ENCODE measurements at places on chromosomes 6 and 20. TPM values are rescaled to one million over a fixed set of nuclear protein-coding genes. Genes with fewer than 3 reads are reported as not detected.

CAGE1 gene
- 0.04 TPM for total RNA-seq

DNA sequence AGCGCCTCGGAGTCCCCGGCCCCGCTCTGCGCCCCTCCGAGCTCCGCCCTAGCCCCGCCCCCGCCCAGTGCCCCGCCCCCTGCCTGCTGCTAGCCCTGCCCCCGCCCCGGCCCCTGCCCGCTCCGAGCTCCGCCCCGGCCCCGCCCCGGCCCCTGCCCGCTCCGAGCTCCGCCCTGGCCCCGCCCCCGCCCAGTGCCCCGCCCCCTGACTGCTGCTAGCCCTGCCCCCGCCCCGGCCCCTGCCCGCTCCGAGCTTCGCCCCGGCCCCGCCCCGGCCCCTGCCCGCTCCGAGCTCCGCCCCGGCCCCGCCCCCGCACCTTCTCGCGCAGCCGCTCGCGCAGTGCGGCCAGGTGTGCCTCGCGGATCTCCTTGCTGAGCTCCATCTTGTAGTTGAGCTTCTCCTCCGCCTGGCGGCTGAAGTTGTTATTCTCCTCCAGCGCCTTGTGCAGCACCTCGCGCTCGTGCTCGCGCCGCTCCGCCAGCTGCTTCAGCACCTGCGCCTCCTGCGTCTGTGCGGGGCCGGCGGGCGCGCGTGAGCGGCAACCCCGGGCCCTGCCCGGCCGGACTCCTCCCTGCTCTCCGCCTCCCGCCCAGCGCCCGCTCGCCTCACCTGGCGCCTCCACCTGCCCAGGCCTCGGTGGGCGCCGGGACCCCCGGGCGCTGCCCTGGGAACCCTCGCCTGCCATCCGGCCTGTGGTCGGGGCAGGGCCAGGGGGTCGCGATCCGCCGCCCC is 11.3 kb downstream of the STMN3 start:
- H3K36me3 ChIP-seq, result no peaks in the 10 kb centered on the region
- H3K27ac ChIP-seq, result no peak overlapping the region
- H3K27me3 ChIP-seq, result no peaks in the 10 kb centered on the region
- peak overlapping the region; percentile 30 for H3K4me3 ChIP-seq
- peak; percentile 86 for DNase-seq

GRCh38 chr6:151551223-151551857 is 57.5 kb downstream of the CCDC170 start:
- DNase-seq, result no peak
- H3K4me1 ChIP-seq, result no peaks in the 10 kb centered on the region
- no peaks in the 10 kb centered on the region for H3K27me3 ChIP-seq
- no peaks in the 10 kb centered on the region for H3K36me3 ChIP-seq
- H3K4me3 ChIP-seq, result no peak overlapping the region
- no peak overlapping the region for H3K27ac ChIP-seq

GRCh38 chr20:41367956-41368355 is 1.3 kb upstream of the EMILIN3 start:
- peaks cover 24% of the 10 kb centered on the region for H3K4me1 ChIP-seq
- no peak for DNase-seq
- H3K36me3 ChIP-seq, result peaks cover 13% of the 10 kb centered on the region
- H3K27ac ChIP-seq, result no peak overlapping the region
- H3K4me3 ChIP-seq, result no peak overlapping the region

ARG1 gene
- total RNA-seq, result 0.27 TPM

GRCh38 chr6:82248273-82248735 is 760 bp upstream of the IBTK start:
- H3K27me3 ChIP-seq, result no peaks in the 10 kb centered on the region
- peak; percentile 28 for DNase-seq
- H3K36me3 ChIP-seq, result peaks cover 1% of the 10 kb centered on the region
- peaks cover 15% of the 10 kb centered on the region for H3K4me1 ChIP-seq
- H3K4me3 ChIP-seq, result peak overlapping the region; percentile 93

DNA sequence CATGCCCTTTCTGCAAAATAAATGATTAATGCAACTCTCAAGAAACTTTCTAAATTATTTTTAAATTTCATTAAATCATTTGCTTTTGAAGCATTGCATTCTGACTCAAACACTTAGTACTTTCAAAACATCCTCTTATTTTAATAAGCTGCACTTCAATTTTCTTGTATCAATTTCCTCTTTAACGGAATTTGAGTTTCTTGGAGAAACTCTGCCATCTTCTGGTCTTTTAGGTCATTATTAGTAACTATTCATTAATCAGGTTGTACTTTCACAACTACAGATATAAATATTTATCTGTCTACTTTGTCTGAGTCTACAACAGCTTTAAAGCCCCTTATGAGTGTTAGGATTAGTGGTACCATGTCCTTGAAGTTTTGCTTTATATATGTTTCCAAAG is 30.2 kb downstream of the TMX4 start:
- DNase-seq, result peak; percentile 10
- peaks cover 3% of the 10 kb centered on the region for H3K36me3 ChIP-seq
- H3K27me3 ChIP-seq, result no peaks in the 10 kb centered on the region
- H3K4me1 ChIP-seq, result no peaks in the 10 kb centered on the region

GRCh38 chr20:42392442-42392841 is 774.3 kb upstream of the CHD6 start:
- H3K4me3 ChIP-seq, result no peak overlapping the region
- no peaks in the 10 kb centered on the region for H3K27me3 ChIP-seq
- H3K27ac ChIP-seq, result peak overlapping the region; percentile 51
- peak; percentile 83 for DNase-seq
- H3K36me3 ChIP-seq, result no peaks in the 10 kb centered on the region
- H3K4me1 ChIP-seq, result no peaks in the 10 kb centered on the region

DNA sequence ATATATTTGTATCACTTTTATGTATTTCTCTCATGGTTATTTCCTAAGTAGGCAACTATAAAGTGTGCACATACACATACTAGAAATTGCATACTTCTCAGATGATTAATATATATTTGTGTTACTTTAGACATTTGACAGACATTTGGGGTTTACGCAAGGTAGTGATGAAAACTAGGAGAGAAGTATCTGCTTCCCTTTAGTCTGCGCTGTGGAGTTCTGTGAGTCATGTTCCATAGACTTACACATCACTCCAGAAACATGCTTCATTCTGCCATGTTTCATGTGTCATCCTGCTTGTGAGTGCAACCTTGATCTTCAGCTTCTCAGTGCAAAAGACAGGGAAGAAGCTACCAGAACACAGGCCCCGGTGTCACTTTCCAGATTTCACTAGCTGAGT is 200.7 kb upstream of the BMP2 start:
- no peaks in the 10 kb centered on the region for H3K27me3 ChIP-seq
- H3K4me1 ChIP-seq, result no peaks in the 10 kb centered on the region
- DNase-seq, result no peak
- H3K36me3 ChIP-seq, result no peaks in the 10 kb centered on the region
- no peak overlapping the region for H3K27ac ChIP-seq

- peaks cover 28% of the 10 kb centered on the region for H3K36me3 ChIP-seq
- H3K27me3 ChIP-seq, result no peaks in the 10 kb centered on the region
- no peak for DNase-seq
- H3K27ac ChIP-seq, result no peak overlapping the region
- no peaks in the 10 kb centered on the region for H3K4me1 ChIP-seq
Measured at GRCh38 chr6:28118217-28118616, 6.2 kb upstream of the ZSCAN16 start.

BCAS4 gene
- total RNA-seq, result 4.0 TPM

TSHZ2 gene
- total RNA-seq, result 11.9 TPM

SNAI1 gene
- total RNA-seq, result 3.8 TPM

ZNF292 gene
- total RNA-seq, result 32.9 TPM

IRF4 gene
- total RNA-seq, result 1.8 TPM

DNA sequence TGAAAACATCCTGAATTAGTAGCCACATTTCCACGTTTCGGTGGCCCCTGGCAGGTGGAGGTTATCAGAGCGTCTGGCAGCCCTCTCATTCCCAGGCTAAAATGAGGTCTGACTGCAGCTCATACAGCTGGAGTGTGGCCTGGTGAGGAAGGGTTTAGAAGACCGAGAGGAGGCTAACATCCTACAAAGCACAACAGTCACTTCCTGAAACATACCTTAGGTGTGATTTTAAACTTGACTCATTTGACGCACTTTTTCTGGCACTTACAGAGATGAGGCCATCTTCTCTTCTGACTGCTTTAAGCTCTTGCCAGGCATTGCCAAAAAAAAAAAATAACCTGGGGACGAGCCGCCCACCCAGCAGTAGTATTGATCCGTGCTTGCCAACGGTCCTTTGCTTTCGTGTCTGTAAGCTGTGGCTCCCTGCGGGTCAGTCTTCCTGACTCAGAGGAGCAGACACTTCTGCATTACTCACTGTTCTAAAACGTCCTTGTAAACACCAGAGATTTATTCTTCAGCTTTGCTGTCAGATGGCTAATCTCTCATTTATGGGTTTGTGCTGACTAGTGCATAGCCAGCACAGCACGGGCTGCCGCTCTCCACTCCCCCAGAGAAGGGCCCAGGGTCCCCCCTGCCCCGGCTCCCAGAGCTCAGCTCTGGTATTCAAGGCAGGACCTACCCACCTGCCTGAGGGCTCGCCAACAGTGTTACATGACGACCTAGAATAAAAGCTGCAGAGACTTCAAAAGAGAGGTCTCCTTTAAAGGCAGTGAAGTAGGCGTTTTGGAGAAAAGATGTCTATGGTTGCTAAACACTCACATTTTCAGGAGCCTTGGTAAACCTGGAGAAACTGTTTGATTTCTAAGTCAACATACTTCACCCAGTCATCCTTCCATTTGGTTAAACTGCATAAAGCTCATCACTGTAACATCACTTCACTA is 78.5 kb upstream of the FRMD1 start:
- H3K4me1 ChIP-seq, result peaks cover 25% of the 10 kb centered on the region
- DNase-seq, result peak; percentile 50
- H3K27me3 ChIP-seq, result peaks cover 17% of the 10 kb centered on the region
- H3K4me3 ChIP-seq, result no peak overlapping the region
- H3K36me3 ChIP-seq, result no peaks in the 10 kb centered on the region

DNA sequence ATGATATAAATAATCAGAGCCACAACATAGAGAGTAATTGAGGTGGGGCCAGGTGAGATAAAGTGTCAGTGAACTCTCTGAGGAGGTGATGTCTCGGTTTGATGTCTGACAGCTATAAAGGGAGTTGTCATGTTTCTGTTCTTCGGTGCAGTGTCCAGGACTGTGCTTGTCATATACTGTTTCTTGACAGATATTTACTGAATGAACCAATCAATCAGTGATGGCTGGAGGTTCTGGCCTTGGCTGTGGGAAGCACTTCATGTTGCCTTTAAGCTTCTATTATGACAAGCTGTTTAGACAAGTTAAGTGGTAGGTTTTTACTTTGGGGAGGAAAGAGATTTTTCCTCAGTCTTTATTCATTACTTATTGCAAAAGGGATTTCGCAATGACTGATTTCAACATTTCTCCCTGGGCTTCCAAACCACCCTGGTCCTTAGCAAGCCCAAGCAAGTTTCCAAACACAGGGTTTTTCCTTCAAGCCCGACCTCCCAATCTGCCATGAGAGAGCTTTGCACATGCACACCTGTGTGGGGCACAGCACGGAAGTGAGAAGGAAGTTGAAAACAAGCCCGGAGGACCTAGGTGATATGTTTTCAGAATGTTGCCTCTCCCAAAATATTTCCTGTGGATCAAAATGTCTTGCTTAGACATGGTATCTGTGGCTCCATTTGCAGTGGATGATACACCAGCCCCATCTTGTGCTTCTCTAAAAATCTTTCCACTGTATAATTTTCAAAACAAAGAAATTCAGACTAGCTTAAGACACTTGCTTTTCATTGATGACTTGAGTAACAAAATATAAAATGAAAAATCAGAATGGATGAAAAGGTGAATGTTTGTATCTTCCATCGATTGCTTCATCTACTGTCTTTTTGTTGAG is 567.3 kb upstream of the BTBD3 start:
- H3K36me3 ChIP-seq, result no peaks in the 10 kb centered on the region
- no peak overlapping the region for H3K27ac ChIP-seq
- no peak for DNase-seq
- H3K4me3 ChIP-seq, result no peak overlapping the region

DBNDD2 gene
- 7.3 TPM for total RNA-seq

TFAP2D gene
- not detected for total RNA-seq

- no peaks in the 10 kb centered on the region for H3K27me3 ChIP-seq
- no peak overlapping the region for H3K4me3 ChIP-seq
- no peaks in the 10 kb centered on the region for H3K36me3 ChIP-seq
- no peaks in the 10 kb centered on the region for H3K4me1 ChIP-seq
- peak; percentile 43 for DNase-seq
Measured at GRCh38 chr6:126721581-126722160, 381.8 kb downstream of the CENPW start.

- no peaks in the 10 kb centered on the region for H3K36me3 ChIP-seq
- no peak overlapping the region for H3K27ac ChIP-seq
- H3K27me3 ChIP-seq, result no peaks in the 10 kb centered on the region
- DNase-seq, result no peak
- no peak overlapping the region for H3K4me3 ChIP-seq
- H3K4me1 ChIP-seq, result no peaks in the 10 kb centered on the region
Measured at GRCh38 chr6:35443341-35444030, 8.7 kb upstream of the FANCE start.

- H3K27me3 ChIP-seq, result peaks cover 6% of the 10 kb centered on the region
- H3K36me3 ChIP-seq, result no peaks in the 10 kb centered on the region
- DNase-seq, result peak; percentile 95
- H3K27ac ChIP-seq, result peak overlapping the region; percentile 66
Measured at GRCh38 chr6:168417679-168418557, 23.1 kb upstream of the SMOC2 start.

- no peaks in the 10 kb centered on the region for H3K36me3 ChIP-seq
- H3K4me3 ChIP-seq, result no peak overlapping the region
- no peak overlapping the region for H3K27ac ChIP-seq
- H3K27me3 ChIP-seq, result no peaks in the 10 kb centered on the region
- no peaks in the 10 kb centered on the region for H3K4me1 ChIP-seq
Measured at GRCh38 chr20:8065691-8066090, 46.1 kb upstream of the TMX4 start.

MCHR2 gene
- not detected for total RNA-seq

GRCh38 chr6:125598422-125598821 is 151.0 kb upstream of the HEY2 start:
- DNase-seq, result peak; percentile 83
- no peaks in the 10 kb centered on the region for H3K27me3 ChIP-seq
- no peak overlapping the region for H3K4me3 ChIP-seq
- no peaks in the 10 kb centered on the region for H3K36me3 ChIP-seq
- H3K4me1 ChIP-seq, result peaks cover 16% of the 10 kb centered on the region

AVP gene
- 0.18 TPM for total RNA-seq

DNA sequence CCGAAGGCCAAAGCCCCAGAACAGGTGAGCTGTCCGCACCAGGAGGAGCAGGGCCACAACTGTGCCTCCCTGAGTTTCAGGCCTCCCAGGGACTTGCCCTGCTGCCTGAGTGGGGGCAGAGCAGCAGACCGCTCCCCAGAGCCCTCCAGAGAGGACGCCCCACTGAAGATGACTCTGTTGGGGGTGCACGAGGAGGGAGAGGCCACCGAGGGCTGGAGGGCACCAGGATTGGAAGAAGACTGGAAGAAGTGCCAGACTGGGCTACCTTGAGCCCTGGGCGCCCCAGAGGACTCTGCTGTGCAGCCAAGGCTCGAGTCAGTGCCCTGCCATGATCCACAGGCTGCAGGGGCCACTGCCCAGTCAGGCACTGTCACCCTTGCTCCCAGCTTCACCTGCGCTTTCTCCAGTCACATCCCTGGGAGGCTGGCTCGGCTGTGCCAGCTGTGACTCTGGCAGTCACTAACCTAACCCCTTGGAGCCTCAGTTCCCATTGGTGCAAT is 11.3 kb downstream of the CST7 start:
- H3K36me3 ChIP-seq, result peaks cover 48% of the 10 kb centered on the region
- H3K4me1 ChIP-seq, result peaks cover 19% of the 10 kb centered on the region
- H3K27me3 ChIP-seq, result no peaks in the 10 kb centered on the region
- no peak overlapping the region for H3K27ac ChIP-seq
- DNase-seq, result no peak
- no peak overlapping the region for H3K4me3 ChIP-seq

All from muscle of leg (tissue), 16 donors.